NCI-H1417 (cell line): ENCODE measurements at places on chromosomes 2 and 18.

DNA sequence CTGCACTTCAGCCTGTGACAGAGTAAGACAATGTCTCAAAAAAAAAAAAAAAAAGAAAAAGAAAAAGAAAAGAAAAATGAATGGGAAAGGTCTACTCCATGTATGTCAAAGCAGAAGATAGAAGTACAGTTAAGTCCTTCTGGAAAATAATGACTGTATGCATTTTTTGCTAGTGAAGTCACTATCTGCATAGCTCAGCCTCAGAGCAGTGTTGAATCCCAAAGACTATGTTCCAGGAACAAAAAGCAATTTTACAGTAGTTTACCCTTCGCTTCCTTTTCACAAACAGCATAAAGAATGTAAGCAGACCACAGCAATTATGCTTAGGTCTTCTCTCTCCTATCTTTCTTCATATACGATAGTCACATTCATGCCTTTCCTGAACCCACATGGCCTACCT, 497.4 kb downstream of the CMPK2 start:
- no peak for DNase-seq

DNA sequence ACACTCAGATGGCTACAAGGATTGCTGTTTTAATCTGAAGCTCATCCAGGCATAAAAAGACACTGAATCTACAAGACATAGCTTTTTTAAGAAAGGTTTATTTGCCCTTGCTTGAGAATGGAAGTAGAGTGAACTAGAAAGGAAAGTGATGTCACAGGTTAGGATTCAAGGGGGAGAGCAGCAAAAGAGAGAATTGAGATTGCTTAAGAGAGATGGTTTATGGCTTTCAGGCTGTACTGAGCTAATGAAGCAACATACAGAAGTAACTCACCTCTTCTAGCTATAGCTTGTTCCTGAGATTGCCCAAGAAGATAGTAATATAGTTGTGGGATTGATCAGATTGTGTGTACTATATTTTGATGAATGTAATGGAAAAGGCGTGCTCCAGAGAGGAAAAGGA, 26.1 kb upstream of the ACVR2A start:
- no peak for DNase-seq

- DNase-seq = no peak
Observed at GRCh38 chr2:189719571-189719970, 43.0 kb downstream of the OSGEPL1 start.

GRCh38 chr2:165513479-165513878, 44.0 kb downstream of the CSRNP3 start:
- DNase-seq = no peak

DNA sequence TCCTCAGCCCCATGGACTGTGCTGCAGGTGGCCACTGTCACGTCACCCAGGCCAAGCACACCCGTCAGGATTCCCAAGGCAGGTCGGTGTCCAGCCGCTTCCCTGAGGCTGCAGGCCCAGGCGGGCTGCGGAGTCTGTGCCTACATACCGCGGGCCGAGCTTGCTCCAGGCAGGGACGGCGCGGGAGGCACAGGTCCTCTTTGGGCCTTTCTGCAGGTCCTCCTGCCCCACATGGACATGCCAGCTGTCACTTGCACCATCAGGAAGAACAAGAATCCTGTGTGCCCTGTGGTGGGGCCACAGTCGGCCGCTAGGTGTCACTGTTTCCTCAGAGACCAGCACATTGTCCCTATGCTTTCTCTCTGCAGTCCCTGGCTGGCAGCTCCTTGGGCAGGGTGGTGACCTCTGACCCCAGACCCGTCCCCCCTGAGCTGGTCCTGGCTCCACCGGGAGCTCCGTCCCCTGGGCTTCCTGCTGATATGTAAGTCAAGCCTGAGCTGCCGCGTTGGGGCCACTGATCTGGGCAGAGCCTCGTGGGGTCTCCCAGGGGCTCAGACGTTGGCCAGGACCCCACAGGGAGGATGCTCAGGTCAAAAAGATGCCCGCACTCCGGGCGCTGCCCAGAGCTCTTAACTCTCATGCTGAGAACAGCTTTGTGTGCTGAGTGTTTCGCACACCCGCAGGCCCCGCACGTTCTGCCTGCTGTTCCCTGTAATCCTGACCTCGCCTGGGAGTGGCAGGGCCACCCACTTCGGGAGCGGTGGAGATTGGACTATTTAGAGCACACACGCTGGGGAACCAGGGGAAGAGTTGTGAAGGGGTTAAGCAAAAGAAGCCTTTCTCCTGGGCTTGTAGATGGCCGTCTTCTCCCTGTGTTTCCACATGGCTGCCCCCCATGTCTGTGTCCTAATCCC, 17.3 kb upstream of the AGXT start:
- peak; percentile 87 for DNase-seq

DNA sequence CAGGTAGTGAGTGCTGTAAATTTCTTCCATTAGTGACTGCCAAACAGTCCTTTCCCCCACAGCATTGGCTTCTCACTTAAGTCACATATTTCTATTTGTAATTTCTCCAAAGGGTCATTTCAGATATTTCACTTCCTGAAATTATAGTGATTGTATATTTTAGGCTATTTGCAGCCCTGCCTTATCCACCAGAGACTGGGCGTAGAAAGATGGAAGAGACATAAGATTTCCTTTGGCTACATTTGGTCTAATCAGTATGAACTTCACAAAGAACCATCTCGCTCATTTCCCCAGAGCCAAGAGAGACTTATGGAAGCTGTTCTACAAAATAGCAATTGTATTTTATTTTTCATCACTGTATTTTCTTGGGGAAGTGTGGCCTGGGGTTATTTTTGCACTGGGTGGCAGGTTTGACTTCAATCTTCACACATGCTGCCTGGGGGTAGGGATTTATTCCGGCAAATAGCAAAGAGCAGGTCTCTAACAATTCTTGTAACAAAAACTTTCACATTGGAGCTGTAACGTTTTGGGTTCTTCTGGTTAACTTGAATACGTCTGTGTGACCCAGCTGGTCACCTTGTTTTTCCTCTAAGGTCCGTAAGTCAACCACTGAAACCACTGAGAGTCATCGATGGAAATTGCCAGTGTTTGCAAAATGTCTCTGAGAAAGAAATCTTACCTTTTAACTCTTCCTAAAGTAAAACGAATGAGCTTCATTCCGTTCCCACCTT, 170.6 kb upstream of the SERPINE2 start:
- no peak for DNase-seq

- DNase-seq = peak; percentile 72
Observed at GRCh38 chr2:219446101-219446504, 11.5 kb downstream of the SPEG start.
